IPS-NIHi11 (cell line): ENCODE measurements at places on chromosomes 3 and 15.

GRCh38 chr15:44692659-44693058 lies 18.5 kb downstream of the PATL2 start:
- no peak for DNase-seq

DNA sequence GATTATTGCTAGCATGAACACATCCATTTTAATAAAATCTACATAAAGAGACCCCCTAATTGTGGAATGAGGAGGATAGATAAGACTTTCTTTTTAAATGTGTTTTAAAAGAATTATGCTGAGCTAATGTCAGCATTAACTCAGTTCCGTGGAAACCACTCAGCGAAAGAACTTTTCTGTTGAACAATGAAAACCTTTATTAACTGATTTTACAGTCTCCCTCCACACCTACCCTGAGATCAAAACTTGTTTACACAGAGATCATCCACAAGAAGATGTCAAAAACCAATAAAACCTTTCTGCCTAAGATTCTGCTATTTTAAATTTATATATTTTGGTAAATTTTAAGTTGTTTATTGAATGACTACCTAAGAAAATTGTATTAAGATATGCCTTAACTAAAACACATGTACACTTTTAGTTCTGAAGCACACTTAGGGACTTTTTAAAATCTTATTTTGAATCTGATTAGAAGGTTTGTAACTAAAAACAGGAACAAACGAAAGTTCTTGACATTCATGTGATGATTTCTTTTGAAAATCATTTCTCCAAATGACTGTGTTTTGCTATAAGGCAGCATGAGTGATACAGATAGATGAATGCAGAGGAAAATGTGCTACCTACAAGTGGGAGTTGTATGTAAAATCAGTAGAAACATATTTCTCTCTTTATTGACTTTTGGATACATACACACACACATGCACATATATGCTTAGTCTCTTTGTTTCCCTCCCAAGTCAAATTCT lies 369.0 kb downstream of the UNC13C start:
- no peak for DNase-seq

GRCh38 chr15:82768414-82769054 lies 37.3 kb downstream of the FSD2 start:
- no peak for DNase-seq

DNA sequence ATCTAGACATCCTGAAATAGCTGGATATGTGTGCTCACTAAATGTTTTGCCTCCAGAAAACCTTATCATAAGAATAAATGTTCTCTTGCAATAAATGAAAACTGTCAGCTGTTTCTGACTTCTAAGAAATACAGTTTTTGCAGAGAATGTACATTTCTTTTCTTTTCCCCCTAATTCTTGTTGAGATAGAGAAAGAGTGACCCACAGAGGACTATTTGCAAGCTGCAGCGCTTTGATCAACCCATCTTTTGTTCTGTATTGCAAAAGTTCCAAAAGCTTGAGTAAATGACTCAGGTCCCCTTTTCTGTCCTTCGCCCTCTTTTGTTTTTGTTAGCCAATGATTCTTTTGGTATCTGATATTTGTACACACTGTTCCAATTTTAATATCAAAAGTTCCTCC lies 141.9 kb downstream of the BBX start:
- no peak for DNase-seq

DNA sequence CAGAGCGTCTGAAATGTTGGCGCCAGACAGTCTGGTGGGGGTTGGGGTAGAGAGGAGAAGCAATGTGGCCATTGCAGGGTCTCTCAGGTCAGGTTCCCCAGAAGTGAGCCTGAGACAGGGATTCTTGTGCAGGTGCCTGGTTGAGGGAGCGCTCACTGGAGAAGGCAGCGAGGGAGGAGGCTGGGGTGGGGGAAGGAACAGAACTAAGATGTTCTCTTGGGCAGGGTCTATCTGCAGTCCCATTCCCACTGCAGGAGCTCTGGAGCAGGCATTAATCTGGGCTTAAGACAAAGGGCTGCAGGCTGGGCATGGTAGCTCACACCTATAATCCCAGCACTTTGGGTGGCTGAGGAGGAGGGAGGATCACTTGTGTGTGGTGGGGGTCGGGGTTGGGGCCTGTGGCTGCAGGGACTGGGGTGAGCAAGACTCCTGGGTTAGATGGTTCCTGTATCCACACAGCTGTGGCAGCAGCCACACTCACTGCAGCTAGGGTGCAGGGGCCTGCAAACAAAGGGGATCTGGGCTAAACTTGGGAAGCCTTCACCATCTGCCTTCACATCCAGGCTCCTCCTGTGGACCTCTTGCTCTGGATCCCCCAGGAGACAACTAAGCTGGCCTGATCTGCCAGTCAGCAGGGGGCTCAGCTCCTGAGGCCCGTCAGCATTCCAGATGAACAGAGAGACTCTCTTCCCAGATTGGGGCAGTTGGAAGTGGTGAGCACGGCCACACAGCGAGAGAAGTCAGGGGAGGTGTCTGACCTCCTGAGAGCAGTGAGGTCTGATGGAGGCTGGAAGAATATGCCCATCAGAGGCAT lies 172.5 kb downstream of the ABHD5 start:
- no peak for DNase-seq

GRCh38 chr3:25458420-25458814 lies 30.4 kb downstream of the RARB start:
- no peak for DNase-seq
